ENCODE measurements at places on chromosomes 5 and 9.

GRCh38 chr5:59351076-59351794, 542.3 kb downstream of the PDE4D start:
- peak; percentile 88 for DNase-seq

- DNase-seq: no peak
Measured at GRCh38 chr9:98556511-98556910, 152.2 kb downstream of the GABBR2 start.

DNA sequence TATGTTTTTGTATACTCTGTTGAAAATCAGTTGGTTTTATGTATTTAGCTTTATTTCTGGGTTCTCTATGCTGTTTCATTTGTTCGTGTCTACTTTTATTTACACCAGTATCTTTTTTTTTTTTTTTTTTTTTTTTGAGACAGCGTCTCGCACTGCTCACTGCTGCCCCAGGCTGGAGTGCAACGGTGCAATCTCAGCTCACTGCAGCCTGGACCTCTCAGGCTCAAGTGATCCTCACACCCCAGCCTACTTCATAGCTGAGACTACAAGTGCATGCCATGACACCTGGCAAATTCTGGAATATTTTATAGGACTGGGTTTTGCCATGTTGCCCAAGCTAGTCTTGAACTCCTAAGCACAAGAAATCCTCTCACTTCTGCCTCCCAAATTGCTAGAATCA, 869.4 kb upstream of the CDH6 start:
- no peak for DNase-seq

- peak; percentile 50 for DNase-seq
Measured at GRCh38 chr5:179974246-179974945, 66.7 kb upstream of the TBC1D9B start.

DNA sequence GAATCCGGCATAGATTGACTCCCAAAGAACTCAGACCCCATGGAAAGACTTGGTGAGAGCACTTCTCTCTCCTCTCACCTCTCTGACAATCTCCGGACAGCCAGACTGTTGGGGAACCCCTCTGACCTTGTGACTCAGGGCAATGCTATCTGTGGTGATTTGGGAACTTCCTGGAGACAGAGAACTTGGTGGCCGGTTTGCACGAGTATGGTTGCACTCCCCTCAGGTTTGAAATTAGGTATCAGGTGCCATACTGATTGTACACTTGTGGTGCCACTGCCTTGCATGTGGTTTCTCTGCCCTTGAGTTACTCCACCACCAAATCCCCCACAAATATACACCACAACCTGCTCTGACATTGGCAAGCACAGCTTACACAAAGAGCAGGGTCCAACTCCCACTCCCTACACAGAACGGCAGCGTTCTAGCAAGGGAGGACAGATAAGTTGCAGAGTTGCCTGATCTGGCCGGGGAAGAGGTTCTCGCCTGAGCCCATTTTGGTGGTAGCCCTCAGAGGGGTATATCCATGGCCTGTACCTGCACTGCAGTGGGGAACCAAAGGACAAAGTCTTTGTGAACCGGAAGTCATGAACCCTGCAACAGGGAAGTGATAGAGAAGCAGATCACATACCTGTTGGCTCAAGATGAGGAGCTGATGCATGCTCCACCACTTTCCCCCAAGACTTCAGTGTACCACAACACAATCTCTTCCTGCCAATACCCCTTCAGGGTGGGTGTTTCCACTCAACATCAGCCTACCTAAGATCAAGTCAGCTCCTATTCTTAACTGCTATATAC, 255.1 kb downstream of the MCTP1 start:
- DNase-seq: no peak

DNA sequence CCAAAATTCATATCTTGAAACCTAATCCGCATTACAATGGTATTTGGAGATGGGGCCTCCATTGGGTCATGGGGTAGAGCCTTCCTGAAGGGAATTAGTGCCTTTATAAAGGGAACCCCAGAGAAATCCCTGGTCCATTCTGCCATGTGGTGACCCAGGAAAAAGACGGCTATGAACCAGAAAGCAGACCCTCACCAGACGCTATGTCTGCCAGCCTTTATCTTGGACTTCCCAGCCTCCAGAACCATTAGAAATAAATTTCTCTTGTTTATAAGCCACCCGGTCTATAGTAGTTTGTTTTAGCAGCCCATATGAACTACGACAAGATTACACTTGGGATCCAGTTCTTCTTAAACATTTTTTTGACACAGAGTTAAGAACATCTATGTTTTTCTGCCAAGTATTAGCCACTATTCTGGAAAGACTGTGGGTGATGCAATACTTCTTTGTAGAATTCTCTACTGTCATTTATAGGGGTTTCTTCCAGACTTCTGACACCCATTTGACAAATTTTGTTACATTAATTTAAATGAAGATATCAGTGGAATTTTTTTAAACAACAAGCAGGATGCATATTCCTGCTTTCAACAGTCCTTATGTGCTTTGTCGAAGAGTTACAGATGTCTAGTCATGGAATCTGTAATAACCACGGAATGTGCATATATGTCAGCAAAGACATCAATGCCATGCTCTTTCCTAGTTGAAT, 572.4 kb downstream of the NR2F1-AS1 start:
- no peak for DNase-seq

GRCh38 chr9:135989722-135990467, 28.7 kb upstream of the UBAC1 start:
- peak; percentile 85 for DNase-seq

- DNase-seq: peak; percentile 14
Measured at GRCh38 chr5:41048986-41049385, 22.2 kb downstream of the MROH2B start.

- no peak for DNase-seq
Measured at GRCh38 chr9:121821326-121821725, 169.9 kb downstream of the DAB2IP start.

- DNase-seq: peak; percentile 87
Measured at GRCh38 chr5:169911448-169912212, 68.7 kb downstream of the INSYN2B start.

- DNase-seq: no peak
Measured at GRCh38 chr9:117825609-117826347, 121.6 kb downstream of the TLR4 start.

- no peak for DNase-seq
Measured at GRCh38 chr5:150505041-150505511, 2.9 kb upstream of the NDST1 start.

DNA sequence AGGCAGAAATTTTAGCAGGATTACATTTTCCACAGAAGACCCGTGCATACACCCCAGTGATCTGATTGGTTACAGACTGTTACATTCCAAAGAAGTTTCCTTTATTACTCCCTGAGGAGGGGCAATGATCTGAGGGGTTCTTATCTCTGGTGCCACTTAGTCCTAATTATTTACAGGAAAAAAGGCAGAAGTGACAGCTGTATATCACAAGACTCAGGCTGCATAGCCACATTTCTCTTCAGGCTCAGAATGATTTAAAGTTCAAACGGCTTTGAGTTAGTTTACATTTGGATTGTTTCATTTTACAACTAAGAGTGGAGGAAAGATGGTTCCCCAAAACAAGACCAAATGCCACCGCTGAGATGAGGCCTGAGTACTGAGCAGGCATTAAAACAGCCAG, 17.3 kb downstream of the NAIF1 start:
- DNase-seq: no peak
